ENCODE measurements at places on chromosomes 6 and 20.

DNA sequence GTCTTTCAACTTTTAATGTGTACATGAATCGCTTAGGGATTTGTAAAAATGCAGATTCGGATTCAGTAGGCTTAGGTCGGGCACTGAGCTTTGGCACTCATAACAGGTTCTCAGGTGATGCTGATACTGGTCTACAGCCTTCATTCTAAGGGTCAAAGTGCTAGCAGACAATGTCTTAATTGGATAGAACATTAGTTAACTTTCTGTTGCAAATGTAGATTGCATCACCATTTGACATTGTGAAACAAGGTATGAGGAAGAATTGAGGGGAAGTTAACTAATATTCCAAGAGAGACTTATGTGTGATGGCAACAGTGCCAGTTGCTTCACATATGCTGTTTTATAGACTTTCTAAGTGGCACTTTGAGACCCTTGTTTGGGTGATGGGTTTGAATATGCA lies 86.9 kb downstream of the MLIP start:
- peaks cover 8% of the 10 kb centered on the region for H3K4me1 ChIP-seq
- peak; percentile 6 for DNase-seq
- H3K27me3 ChIP-seq, result no peaks in the 10 kb centered on the region
- H3K27ac ChIP-seq, result no peak overlapping the region
- H3K4me3 ChIP-seq, result no peak overlapping the region

DNA sequence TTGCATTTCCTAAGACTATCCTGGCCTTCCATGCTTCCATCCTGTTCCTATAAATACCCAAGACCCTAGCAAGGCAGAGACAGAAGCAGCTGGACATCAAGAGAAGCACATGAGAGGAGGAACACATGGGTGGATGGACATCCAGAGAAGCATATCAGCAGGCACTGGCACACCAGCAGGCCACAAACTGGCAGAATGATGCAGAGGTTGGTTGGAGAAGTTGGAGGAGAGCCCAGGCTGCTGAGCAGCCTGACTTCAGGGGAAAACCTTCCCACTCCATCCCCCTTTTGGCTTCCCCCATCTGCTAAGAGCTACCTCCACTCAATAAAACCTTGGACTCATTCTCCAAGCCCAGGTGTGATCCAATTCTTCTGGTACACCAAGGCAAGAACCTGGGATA lies 332.5 kb downstream of the FRK start:
- no peaks in the 10 kb centered on the region for H3K4me1 ChIP-seq
- no peak for DNase-seq
- no peak overlapping the region for H3K4me3 ChIP-seq
- no peaks in the 10 kb centered on the region for H3K27me3 ChIP-seq
- no peaks in the 10 kb centered on the region for H3K36me3 ChIP-seq
- H3K27ac ChIP-seq, result no peak overlapping the region

DNA sequence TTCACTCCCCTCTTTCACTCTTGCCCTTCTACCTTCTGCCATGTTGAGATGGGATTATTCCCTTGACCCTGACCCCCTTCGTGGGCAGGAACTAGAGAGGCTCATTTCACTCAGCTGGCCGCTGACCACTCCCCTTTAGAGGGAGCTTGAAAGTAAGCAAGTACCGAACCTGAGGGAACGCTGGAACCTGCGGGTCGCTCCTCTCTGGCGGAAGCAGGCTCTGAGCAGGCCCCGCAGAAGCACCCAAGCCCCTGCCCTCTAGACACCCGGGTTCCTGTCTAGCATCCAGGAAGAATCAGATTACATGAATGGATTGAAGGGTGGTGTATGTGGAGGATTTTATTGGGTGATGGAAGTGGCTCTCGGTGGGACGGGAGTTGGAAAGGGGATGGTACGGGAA lies 11.9 kb upstream of the MYCT1 start:
- H3K27ac ChIP-seq, result no peak overlapping the region
- H3K27me3 ChIP-seq, result no peaks in the 10 kb centered on the region
- no peaks in the 10 kb centered on the region for H3K36me3 ChIP-seq

GRCh38 chr6:7224731-7225130 lies 88.3 kb downstream of the SSR1 start:
- peaks cover 41% of the 10 kb centered on the region for H3K36me3 ChIP-seq
- H3K27ac ChIP-seq, result no peak overlapping the region
- DNase-seq, result no peak
- H3K4me1 ChIP-seq, result 0 out of 2 replicates have a peak, but pooled peaks cover 10% of the 10 kb centered on the region
- H3K4me3 ChIP-seq, result no peak overlapping the region
- no peaks in the 10 kb centered on the region for H3K27me3 ChIP-seq

DNA sequence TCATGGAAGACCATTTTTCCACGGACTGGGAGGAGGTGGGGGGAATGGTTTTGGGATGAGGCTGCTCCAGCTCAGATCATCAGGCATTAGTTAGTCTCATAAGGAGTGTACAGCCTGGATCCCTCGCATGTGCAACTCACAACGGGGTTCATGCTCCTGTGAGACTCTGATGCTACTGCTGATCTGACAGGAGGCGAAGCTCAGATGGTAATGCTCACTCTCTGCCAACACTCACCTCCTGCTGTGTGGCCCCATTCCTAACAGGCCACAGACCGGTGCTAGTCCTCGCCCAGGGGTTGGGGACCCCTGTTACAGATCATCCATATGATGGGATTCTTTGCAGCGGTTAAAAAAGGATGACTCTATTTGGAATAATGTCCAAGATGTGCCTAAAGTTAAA lies 27.6 kb upstream of the BMP7 start:
- H3K27ac ChIP-seq, result no peak overlapping the region
- no peak for DNase-seq
- no peaks in the 10 kb centered on the region for H3K36me3 ChIP-seq
- H3K27me3 ChIP-seq, result peaks cover 52% of the 10 kb centered on the region

- no peaks in the 10 kb centered on the region for H3K36me3 ChIP-seq
- no peak overlapping the region for H3K4me3 ChIP-seq
- H3K27me3 ChIP-seq, result no peaks in the 10 kb centered on the region
These were observed 71.1 kb downstream of the FIG4 start for GRCh38 chr6:109762166-109762565.

GRCh38 chr6:10582774-10583508 lies 61.8 kb downstream of the GCNT2 start:
- peaks cover 27% of the 10 kb centered on the region for H3K4me1 ChIP-seq
- no peaks in the 10 kb centered on the region for H3K36me3 ChIP-seq
- no peak overlapping the region for H3K27ac ChIP-seq
- H3K4me3 ChIP-seq, result no peak overlapping the region

- H3K4me1 ChIP-seq, result no peaks in the 10 kb centered on the region
- DNase-seq, result no peak
- no peak overlapping the region for H3K4me3 ChIP-seq
- no peak overlapping the region for H3K27ac ChIP-seq
These were observed 25.2 kb downstream of the UCKL1 start for GRCh38 chr20:63930971-63931553.

- DNase-seq, result no peak
- no peaks in the 10 kb centered on the region for H3K36me3 ChIP-seq
- peaks cover 12% of the 10 kb centered on the region for H3K27me3 ChIP-seq
- 0 out of 2 replicates have a peak, but pooled peaks cover 6% of the 10 kb centered on the region for H3K4me1 ChIP-seq
These were observed 230.9 kb upstream of the SULF2 start for GRCh38 chr20:48015943-48016723.

DNA sequence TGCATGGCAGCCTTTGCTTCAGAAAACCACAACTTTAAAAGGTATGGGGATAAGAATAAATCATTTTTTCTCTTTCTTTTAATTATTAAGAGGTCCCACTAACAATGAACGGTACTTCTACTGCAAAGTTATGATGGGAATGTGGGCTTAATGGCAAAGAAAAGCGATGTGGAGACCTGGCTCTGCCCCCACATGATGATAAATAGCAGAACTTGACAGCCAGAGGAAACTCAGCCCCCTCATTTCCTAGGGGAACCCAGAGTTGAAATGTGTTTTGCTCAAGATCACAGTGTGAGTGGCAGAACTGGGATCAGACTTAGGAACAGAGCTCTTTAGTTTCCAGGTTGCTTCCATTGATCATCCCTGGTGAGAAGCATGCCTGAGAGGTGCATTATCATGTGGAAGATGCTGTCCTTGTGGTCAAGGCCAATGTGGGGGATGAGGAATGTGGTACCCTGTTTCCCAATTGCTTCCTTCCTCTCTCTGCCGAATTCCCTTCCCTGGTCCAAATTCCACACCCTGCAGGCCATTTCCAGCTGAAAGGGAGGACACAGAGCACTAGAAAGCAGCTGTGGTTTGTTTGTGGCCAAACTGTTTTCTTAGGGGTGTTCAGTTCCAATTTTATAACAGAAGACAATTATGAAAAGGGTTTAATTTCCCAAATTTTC lies 66.0 kb downstream of the BACH2 start:
- DNase-seq, result no peak
- H3K4me3 ChIP-seq, result no peak overlapping the region
- H3K4me1 ChIP-seq, result no peaks in the 10 kb centered on the region
- H3K27ac ChIP-seq, result no peak overlapping the region
- no peaks in the 10 kb centered on the region for H3K27me3 ChIP-seq

DNA sequence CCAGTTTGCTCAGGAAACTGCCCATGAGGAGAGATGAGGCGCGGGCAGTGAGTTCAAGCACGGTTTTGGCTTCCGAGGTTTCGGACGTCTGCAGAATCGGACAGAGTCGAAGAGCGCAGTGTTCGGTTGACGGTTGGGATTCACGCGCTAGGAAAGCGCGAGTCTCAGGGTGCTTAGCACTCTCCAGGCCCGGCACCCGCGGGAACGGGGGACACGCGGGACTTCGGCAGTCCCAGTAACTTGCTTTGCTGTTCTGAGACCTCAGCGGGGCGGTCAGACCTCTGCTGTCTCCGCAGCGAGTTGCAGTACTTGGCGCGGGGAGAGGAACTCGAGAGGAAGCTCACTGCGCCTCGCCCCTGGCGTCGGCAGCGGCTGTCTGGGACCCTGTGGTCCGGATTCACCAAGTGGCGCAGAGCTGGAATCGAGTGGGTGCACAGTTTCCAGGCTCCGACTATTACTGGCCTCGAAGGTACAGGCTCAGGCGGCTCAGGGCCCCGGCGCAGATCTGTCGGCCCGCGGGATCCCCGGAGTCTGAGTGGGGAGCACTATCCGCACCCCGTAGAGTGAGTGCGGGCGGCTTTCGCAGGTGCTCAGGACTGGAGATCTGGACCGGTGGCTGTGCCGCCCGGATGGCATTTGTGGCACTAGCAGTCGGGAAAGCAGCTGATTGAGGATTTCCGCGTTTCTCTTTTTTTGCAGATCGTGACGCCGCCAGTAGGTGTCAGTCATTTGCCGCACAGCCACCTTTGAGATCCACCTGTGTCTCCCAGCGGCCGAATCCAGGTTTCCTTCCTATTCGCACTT lies at the start of gene POM121L2:
TSS of gene POM121L2 (minus strand) at position 128 of the 804 bp plus-strand sequence. CDS start at position 25, 103 bp downstream.
- no peaks in the 10 kb centered on the region for H3K36me3 ChIP-seq
- peak within 1 kb of the TSS; percentile 34 for H3K4me3 ChIP-seq
- no peak within 1 kb of the TSS for H3K27ac ChIP-seq

GRCh38 chr20:7378864-7379605 lies 561.2 kb downstream of the HAO1 start:
- no peak overlapping the region for H3K4me3 ChIP-seq
- H3K27me3 ChIP-seq, result no peaks in the 10 kb centered on the region
- no peaks in the 10 kb centered on the region for H3K36me3 ChIP-seq

Data from HepG2 (cell line).